Iris pigment epithelial cell (primary cell): ENCODE measurements at places on chromosomes 12 and 14.

DNA sequence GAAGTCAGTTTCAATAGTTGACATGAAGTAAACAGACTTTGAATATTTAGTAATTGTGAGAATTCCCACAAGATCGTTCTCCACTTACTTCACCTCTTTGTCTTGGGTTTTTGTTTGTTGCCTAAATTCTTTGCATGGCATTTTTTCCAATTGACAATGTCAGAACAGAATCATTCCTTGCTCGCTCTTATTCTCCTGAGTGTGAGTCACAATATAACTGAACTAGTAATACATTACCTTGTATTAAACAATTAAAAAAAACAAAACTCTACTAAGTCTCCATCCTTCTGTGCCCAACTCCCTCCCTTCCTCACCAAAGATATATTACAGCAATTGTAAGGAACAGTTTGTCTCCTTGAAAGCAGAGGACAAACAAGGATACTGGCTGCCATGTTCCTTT lies 638.8 kb upstream of the NOVA1 start:
- no peak for DNase-seq

GRCh38 chr14:36508418-36509068 lies 11.5 kb downstream of the NKX2-1 start:
- no peak for DNase-seq

DNA sequence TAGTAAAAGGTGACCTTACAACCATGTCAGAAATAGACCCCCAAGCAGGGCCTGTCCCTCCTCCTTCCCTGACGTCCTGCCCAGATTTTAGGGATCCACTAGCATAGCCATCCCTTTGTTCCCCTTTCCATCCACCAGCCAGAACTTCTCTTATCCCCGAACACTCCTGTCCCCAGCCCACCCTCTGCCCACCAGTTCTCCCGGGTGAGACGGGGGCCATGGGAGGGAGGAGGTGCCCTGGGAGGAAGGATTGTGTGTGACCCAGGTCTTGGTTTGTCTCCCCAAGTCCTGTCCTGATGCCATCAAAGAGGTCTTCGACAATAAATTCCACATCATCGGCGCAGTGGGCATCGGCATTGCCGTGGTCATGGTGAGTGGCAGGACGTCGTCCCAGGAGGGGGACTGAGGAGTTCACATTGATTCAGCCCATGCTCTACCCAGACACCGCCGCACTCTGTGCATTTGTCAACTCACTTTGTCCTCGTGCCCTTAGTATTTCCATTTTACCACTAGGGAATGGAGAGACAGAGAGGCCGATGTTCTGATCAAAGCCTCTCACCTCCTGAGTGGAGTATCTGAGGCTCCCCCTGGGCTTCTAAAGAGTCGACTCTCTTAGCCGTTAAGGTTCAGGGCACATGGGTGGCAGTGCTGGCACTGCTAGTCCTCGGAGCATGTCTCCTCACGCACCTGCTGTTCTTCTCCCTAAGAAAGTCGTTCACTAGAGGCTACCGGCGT lies 35.9 kb downstream of the CD9 start:
- no peak for DNase-seq

- peak; percentile 94 for DNase-seq
These were observed 38.5 kb downstream of the SPTB start for GRCh38 chr14:64841121-64841651.

DNA sequence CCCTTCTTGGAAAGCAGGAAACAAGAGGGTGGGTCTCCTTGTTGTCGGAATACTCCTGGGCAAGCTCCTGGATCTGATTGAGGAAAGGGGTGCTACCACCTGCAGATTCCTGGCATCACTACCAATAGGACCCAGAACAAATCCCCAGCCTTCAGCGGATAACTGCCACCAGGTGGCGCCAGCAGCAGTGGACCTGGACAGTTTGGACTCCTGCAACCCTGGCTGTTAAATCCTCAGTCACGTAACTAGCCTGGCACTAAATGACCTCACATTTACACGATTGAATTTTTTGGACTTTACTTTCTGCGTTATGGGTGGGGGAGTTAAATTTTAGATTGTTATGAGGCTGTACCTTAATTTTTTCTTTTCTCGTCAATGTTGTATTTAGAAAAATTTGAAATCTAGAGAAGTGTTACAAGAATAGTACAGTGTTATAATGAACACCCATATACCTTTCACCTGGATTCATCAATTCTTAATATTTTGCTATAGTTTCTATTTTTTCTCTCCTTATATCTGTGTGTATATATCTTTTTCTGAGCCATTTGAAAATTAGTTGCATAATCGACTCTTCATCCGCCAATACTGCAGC lies 95.6 kb downstream of the GAS2L3 start:
- peak; percentile 69 for DNase-seq

DNA sequence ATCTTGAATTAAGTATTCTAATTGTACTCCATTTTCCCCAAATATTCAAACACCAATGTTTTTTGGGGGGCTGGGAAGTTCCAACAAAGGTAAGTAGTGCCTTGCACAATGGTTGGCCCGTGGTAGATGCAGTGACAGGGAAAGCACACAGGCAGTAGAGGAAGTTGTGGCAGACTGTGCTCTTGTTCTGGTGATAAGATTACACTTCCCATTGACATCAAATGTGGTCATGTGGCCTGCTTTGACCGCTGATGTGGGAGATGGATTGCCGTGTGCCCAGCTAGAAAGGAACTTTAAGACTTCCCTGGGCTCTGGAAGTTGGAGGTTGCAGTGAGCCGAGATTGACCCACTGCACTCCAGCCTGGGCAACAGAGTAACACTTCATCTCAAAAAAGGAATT lies 223.8 kb downstream of the VRK1 start:
- no peak for DNase-seq

- no peak for DNase-seq
These were observed 24.9 kb upstream of the PPP2R5C start for GRCh38 chr14:101736585-101736984.

- DNase-seq: no peak
These were observed 13.2 kb downstream of the TCL1B start for GRCh38 chr14:95699412-95699811.

DNA sequence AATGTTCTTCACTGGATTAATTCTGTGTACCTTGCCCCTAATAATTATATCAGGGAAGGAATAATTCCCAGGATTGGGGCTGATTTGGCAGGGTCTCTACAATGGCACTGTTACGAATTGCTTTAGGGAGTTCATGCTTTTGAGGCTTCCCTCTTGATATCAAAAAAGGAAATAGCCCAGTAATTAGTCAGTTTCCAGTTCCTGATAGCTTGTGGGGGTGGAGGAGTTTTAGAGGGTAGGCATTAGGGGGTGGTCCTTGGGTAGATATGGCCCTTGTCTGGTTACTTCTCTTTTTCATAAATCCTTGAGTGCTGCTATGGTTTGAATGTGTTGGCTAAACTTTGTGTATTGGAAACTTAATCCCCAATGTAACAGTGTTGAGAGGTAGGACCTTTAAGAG lies 6.1 kb upstream of the SRSF5 start:
- DNase-seq: no peak

DNA sequence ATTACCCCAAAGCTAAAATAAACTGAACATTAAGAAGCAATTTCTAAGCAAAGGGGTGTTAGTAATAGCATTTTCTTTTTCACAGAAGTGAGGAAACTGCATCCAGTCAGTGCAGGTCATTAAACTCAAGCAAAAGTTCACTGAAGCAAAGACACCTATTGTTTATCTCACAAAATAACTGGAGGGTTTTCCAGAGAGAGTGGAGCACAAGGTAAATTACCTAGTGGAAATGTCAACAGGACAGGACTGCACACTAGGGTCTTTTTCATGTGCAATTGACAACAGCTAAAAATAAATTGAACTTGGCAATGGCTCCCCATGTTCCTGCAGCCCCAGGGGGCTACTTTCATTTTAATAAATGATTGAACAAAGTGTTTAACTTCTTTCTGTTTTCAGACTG lies 742.0 kb downstream of the GALC start:
- no peak for DNase-seq

DNA sequence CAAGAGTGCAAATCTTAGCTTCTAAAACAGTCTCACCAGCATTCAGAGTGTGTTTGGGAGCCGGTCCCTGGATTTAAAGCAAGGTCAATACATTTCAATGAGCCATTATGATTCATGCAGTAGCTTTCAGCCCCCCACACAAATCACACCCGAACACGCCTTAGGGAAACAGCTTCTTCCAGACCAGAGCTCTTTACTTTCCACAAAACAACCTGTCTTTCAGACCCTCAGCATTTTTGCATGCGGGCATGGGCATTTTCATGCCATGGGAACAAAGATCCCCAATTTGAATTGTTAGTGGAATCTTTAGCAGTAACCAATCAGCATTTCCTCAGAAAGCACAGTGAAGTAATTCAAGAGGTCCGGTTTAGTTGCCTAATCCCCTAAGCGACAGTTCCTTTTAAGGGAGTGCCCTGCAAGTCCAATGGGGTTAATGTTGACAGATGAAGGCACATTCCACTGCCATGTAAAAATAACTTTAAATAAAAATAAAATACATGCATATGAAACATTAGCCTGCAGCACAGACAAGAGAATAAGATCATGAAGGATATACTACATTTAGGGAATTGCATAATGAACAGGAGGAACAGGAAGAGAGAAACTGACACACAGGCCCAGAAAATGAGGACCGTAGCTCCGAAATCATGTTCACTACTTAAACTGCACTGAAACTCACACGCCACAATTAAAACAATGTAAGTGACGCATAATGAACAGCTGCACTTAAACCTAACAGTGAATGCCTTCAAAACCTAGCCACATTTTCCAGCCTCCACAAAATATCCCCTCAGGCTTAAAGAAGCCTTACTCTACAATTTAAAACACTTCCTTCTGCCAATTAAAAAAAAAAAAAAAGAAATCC lies 4.0 kb downstream of the VPS37B start:
- peak; percentile 74 for DNase-seq

DNA sequence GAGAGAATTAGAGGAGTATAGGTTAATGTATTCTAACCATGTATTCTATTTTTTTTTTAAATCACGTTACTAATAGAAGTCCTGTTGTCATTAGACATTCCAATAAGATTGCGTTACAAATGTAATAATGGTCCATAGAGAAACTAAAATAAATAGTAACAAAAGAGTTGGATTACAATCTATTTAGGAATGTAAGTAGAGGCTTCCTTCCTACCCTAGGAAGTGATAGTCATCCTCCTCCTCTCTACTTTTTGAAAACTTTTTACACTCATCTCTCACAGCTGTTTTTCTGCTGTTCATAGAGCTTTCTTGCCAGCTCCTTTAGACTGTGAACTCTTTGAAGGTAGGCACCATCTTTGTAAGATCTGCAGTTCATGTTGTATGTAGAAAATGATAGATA lies 23.6 kb downstream of the TRHDE start:
- DNase-seq: peak; percentile 71

- no peak for DNase-seq
These were observed 2.4 kb downstream of the SH2B3 start for GRCh38 chr12:111408116-111408440.

DNA sequence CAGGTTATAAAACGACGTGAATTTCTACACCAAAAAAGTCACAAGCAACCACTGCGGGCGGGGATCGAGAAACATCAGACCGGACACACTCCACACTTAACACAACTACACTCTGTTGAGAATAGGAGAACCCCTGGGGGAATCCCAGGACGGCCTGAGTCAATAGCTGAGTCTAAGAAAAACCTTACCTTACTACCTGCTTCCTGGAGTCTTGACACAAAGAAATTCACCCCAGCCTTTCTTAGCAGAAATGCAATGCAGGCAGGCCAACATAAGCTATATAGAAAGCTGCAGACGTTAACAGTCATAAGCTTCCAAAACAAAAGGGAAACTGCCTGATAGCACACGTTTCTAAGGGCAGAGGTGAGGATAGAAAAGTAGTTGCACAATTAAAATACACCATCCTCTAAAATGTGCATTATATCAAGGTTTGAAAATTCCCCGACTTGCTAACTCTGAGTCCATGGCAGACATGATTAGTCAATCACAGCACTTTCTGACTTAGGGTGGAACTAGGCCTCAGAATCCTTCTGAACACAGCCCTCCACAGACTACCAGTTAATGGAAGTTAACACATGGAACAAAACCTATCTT lies 68.0 kb downstream of the CCDC88C start:
- DNase-seq: no peak

DNA sequence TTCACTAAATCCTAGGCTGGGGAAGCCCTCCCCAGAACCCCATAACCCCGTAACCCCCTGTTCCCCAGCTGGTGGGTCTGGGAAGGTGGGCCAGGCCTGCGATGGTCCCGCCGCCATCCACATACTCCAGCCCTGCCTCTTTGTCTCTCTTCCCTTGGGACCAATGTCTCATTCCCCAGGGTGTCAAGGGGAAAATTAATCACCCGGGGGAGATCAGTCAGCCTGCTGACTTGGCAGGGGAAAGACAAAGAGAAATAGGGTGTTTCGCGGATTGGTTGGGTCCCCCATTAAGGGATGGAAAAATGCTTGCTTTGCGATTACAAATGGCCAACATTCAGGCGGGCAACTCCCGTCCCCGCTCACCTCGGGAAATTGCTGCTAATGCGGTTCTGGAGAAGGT lies 60.6 kb upstream of the LHX5 start:
- no peak for DNase-seq

DNA sequence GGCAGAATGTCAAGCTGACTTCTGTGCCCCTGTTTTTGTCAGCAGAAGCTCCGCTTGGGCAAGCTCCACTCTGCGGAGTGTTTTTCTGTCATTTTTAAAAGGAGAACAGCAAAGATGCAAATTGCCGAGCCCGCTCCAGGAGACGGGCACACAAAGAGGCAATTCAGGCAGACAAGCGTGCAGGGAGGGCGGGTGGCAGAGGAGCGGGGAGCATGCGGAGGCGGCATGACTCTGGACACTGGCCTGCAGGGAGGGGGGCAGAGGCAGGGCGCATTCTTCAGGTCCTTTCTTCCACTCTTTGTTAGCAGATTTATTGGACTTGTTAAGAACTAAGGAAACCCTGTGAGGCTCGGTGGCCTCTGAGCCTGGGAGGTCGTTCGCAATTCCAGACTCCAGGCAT lies 187.3 kb upstream of the RMST start:
- DNase-seq: no peak

DNA sequence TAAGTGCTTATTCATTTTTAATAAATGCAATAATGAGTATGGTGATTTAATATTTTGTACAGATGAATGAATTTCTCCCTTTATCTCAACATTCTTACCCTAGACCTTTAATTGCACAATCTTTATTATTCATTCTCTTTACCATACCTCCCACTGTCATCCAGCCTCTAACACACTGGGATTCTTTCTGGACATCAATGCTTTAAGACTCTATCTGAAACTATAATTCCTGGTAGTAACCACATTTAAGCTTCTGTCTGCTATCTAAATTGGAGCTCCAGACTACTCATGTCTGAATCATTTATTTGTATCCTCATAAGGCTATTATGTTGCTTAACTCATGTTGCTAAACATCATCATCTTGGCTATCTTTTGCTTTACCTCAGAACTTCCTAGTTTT lies 270.2 kb downstream of the ALG10B start:
- peak; percentile 28 for DNase-seq

GRCh38 chr14:68081489-68081888 lies 261.9 kb downstream of the RAD51B start:
- no peak for DNase-seq

- peak; percentile 3 for DNase-seq
These were observed 349.3 kb downstream of the CACNA1C start for GRCh38 chr12:2402073-2402579.
